ENCODE measurements at places on chromosomes 6 and 20. TPM values are rescaled to one million over a fixed set of nuclear protein-coding genes. Genes with fewer than 3 reads are reported as not detected.

DNA sequence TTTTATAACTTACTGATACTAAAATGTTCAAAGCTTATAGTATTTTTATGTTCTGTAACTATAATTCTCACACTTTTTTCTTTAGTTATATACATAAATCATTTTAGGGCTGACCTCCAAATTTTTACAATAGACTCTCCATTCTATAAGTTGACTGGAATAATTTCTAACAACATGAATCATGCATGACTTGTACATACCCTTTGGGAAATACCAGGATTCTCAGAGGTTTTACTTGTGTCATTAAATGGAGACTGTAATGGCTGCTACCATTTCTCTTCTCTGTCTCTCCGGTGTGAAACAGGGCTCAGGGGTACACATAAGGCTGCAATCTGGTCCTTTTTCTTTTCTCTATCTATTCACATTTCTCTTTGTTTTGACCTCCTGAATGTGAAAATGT is 222.2 kb upstream of the FLRT3 start:
- no peak for DNase-seq

GRCh38 chr6:161107779-161108730 is 116.5 kb downstream of the MAP3K4 start:
- no peak for DNase-seq

Gene FOXS1
- not detected for polyA plus RNA-seq

DNA sequence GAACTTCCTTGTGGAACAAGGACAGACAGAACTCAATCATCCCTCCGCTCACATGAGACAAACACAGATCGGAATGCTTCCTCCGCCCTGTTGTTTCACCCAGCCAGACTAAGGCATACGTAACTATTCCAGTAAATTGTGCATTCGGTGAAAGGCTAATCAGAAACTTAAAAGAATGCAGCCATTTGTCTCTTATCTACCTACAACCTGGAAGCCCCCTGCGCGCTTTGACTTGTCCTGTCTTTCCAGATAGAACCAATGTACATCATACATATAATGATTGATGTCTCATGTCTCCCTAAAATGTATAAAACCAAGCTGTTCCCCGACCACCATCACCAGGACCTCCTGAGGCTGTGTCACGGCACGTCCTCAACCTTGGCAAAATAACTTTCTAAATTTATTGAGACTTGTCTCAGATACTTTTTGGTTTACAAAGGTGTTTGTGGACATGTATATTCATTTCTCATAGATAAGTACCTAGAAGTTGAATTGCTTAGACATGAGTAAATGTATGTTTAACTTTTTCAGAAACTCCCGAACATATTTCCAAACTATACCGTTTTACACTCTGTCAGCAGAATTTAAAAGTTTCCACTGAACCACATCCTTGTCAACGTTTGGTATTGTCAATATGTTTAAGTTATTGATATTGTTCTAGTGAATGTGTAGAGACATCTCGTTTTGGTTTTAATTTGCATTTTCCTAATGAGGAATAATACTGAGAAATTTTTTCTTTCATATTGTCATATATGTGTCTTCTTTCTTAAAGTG is 197.6 kb upstream of the THBS2 start:
- DNase-seq: no peak

- DNase-seq: no peak
Observed at GRCh38 chr6:40377173-40377806, 209.9 kb downstream of the LRFN2 start.

DNA sequence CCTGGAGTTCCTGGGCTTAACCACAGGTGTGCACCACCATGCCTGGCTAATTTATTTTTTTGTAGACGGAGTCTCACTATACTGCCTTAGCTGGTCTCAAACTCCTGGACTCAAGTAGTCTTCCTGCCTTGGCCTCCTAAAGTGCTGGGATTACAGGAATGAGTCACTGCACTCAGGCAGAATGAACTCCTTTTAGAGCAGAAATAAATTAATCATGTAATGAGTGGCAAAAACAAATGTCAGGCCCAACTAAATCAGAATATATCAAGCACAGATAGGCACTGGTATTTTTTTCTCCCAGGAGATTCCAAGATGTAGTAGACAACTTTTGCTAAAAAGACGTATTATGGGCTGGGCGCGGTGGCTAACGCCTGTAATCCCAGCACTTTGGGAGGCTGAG is 2.6 kb downstream of the RPS10 start:
- no peak for DNase-seq

DNA sequence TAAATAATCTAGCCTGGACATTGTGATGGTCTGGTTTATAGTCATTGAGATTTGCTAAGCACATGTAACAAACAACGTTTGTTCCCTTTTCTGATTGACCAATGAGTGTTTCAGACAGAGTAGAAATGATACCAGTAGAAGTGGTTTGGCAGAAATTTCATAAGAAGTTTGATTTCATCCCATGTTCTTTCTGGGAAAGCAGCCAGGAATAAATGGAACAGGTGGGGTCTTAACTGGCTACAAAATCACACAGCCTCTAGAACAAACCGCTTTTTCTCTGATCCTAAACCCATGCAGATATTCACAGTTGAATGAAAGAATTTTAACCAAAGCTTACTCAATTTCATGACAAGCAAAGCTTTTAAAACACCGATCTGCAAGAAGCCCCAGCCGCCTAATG is 227.5 kb downstream of the UST start:
- no peak for DNase-seq

Gene SLC12A5
- polyA plus RNA-seq: not detected

Gene BPIFB2
- not detected for polyA plus RNA-seq

DNA sequence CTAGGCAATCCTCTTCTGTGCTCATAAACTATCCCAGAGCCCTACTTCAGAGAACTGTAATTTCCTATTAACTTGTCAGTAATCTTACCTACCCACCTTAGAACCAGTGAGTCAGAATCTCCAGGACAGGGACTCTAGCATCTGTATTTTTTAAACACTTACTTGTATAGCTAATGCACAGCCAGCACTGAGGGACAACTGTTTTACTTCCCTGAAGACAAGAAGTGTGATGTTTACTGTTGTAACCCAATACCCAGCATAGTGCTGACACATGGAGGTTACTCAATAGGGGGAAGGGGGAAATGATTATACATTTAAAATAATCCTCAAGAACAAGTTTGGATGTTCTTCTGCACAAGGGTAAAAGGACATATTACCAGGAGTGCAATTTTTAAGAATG is 130.8 kb downstream of the BTBD9 start:
- no peak for DNase-seq

Gene TMEM30A
- 56.5 TPM for polyA plus RNA-seq

- no peak for DNase-seq
Observed at GRCh38 chr6:100665041-100665380, 200.3 kb upstream of the SIM1 start.

DNA sequence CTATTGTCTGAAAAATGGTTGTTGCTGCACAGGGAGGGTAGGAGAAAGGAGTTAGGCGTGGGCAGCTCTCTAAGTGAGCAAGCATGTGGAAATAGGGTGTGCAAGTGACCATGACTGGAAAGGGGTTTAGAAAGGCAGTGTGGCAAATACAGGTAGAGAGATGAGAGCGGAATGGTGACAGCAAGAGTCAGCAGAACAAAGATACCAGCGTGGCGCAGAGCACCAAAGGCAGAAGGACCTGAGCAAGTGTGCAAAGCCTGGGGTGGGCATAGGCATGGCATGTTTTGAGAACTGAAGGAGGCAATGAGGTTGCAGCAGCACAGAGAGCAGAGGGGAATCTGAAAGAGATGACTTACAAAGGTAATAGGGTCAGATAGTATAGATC is 17.0 kb downstream of the RNF217 start:
- DNase-seq: no peak

DNA sequence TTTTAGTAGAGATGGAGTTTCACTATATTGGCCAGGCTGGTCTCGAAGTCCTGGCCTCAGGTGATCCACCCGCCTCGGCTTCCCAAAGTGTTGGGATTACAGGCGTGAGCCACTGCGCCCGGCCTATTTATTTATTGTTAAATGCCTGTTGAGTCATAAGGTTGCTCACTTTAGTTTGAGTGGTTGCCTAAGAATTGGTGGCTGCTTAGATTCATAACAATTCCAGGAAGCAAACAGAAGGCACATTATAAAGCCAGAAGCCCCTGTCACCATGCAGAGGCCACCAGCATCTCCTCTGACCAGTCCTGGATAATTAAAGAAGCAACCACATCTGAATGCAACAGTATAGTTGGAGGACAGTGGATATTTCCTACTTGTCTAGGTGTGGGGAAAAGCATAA is 24.0 kb upstream of the ARMH2 start:
- DNase-seq: no peak

Gene DLGAP4
- polyA plus RNA-seq: 23.9 TPM

Gene NOX3
- polyA plus RNA-seq: not detected

GRCh38 chr6:150280703-150281102 is 88.1 kb upstream of the IYD start:
- DNase-seq: no peak

DNA sequence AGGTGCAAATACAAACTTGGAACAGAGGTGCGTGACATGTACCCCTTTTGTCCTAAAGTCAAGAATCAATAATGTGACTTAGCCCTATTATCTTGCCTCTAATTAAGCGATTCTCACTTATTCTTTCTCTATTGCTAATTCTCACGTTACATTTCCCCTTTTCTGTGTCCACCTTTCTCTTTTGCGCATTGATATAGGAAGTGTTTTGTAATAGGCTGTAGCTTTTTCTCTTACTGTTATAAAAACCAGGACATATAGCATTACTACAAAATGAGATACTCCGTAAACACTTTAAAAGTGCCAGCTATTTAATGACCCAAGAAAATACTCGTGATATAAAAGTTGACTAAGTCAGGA is 669 bp upstream of the TMEM30A start:
- no peak for DNase-seq

DNA sequence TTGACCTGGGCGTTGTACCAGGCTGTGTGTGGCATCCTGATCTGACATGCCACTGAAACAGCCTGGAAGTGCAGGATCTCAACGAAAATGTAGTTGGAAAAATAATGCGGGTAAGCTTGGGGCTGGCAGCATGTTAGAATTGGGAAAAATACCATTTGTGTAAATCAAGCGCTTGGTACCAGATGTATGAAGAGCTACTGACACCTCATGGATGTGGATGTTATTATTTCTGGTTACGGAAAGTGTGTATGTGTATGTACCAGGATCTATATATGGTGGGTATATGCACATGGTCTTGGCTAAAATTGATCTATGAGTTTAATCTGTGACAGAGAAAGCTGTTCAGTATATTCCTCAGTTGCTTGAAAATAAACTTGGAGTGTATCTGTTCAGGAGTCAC is 22.7 kb downstream of the HIVEP1 start:
- DNase-seq: no peak

DNA sequence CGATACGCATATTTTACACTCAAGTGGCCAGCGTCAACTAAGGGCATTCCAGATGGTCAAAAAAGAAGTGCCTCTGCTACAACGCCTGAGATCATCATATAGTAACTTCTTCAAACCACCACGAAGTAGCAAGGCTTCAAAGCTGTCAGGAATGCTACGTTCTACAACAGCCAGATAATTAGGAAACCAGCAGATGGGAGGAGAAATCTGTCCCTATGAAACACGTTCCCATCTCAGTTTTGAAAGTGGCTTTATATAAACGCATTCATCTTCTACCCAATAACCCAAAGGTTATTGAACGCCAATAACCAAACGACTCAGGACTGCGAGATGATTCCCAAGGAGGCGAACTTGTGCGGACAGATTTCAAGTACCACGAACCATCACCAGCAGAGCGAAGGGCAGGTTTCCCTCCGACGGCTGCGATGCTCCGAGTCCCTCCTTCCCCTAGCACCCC is 1.2 kb downstream of the ABHD12 start:
- DNase-seq: no peak

DNA sequence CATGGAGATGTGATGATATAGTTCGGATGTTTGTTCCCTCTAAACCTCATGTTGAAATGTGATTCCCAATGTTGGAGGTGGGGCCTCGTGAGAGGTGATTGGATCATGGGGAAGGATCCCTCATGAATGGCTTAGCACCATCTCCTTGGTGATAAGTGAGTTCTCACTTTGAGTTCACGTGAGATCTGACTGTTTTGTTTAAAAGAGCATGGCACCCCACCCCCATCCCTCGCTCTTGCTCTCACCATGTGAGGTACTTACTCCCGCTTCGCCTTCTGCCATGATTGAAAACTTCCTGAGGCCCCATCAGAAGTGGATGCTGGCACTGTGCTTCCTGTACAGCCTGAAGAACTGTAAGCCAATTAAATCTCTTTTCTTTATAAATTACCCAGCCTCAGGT is 10.9 kb downstream of the SLC32A1 start:
- DNase-seq: no peak

- no peak for DNase-seq
Observed at GRCh38 chr6:152277826-152278329, 359.3 kb downstream of the SYNE1 start.

DNA sequence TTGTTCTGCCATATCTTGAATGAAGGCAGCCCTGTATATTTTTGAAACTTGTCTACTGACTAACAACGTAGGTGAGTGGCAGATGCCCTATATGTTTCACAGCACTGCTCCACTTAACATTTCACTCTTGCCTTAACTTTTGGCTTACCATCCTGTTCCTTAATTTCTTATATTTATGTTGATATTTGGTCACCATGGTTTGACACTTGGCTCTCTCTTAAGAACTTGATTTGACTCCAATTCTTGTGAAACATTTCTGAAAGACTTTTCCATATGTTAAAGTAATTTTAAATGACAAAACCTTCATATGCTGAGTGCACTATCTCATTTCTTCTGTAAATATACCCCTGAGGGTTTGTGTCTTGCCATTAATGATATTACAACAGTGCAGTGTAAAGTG is 434.3 kb upstream of the IMPG1 start:
- no peak for DNase-seq

DNA sequence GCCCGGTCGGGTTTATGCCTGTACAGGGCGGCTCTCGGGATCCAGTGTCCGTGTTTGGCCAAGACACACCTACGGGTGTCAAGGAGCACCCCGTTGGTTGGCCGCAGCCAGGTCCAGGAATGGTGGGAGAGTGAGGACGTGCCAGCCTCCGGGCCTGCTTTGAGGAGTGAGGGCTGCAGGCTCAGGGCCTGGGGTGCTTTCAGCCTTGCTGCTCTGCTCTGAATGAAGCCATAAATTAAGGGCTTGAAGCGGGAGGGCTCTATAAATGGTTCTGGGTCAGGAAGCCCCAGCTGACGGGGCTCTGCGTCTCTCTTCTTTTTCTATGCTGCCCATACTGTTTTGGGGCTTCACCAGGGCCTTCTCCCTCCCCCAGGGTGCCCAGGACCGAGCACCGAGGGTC is 15.1 kb downstream of the GATA5 start:
- no peak for DNase-seq

Gene ZNF311
- 0.15 TPM for polyA plus RNA-seq
